ENCODE measurements at places on chromosomes 4 and X.

DNA sequence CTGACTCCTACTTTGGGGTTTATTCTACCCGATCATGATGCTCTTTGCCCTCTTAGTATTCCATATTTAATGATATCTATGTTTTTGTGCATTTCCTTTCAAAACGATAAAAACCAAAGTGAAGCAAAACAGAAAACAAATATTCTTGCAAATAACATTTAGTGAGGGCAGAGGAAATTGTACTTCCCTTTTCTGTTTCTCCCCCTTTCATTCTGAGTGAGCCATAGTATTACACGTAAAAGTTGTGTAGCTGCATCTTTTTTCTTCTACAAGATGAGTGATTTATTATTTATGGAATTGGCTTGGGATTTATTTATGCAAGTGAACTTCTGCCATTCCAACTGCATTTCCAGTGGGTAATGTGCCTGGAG is 109.9 kb downstream of the AFF2 start:
- DNase-seq, result no peak

- no peak for DNase-seq
These were observed 187.1 kb downstream of the SHROOM3 start for GRCh38 chr4:76622126-76622525.

- DNase-seq, result no peak
These were observed 164.0 kb downstream of the SH3KBP1 start for GRCh38 chrX:19723427-19723826.

DNA sequence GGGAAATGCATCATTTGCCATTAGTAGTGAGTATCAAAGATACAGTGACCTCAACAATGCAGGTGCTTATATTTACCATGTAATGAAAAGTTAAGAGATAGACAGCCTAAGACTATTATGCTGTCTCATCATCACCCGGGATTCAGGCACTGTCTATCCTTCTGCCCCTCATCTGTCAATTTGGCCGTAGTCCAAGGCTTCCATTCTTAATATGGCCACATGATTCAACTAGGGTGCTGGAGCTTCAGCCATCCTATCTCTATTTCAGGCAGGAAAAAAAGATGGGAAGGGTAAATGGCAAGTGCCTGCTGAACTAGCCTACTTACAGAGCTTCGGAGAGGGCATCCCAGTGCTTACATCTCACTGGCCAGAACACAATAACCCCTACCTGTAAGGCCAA is 196.7 kb upstream of the LNX1 start:
- DNase-seq, result no peak

DNA sequence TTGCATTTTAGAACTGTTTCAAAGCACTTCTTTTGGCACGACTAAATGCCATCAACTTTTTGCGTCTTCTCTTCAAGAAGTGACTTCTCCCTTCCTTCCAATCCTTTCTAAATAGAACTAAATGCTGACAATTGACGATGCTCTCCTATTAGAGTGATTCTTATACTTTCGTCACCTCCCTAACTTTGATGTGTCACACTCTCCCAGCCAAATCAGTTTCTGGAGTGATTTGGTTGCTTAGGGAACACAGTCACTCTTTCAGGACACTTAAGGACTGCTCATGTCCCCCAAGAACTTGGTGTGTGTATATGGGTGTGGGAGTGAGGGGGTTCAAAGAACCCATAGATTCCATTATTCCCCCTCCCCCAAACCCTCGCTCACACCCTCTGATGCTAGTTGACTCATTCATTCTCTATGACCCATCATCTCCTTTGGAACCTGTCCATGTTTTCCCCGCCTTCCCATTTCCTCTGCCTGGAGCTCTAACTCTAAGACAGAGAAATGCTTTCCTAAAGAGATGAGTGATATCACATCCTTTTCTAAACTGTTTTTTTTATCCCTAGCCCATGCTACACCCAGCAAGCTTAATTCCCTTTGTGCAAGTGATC is 26.8 kb upstream of the AREG start:
- no peak for DNase-seq

DNA sequence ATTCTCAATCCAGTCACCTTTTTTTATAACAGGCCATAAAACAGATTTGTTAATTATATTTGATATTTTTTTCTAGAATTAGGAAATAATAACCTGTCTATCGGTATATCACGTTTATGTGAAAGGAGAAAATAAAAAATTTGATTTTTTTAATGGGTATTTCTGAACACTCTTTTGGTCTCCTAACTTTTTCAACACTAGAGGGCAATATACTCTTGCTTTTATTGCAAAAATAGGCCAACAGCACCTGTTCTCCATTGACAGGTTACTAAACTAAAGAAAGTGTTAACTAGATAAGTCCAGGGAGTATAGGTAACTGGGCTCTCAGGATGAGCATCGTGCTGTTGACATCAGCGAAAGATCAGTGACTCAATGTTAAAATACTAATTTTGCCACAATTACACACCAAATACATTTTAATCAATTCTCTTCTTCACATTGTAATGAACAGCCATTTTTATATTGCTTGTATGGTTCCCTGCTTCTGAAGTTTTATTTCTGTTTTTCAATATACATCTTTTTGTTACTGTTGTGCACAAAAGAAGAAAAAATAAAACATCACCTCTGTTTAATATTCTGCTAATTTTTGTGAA is 22.8 kb downstream of the NDST4 start:
- DNase-seq, result no peak

- no peak for DNase-seq
These were observed 14.2 kb downstream of the ZNF185 start for GRCh38 chrX:152912106-152912505.

GRCh38 chr4:11611868-11612267 is 183.2 kb upstream of the HS3ST1 start:
- no peak for DNase-seq

DNA sequence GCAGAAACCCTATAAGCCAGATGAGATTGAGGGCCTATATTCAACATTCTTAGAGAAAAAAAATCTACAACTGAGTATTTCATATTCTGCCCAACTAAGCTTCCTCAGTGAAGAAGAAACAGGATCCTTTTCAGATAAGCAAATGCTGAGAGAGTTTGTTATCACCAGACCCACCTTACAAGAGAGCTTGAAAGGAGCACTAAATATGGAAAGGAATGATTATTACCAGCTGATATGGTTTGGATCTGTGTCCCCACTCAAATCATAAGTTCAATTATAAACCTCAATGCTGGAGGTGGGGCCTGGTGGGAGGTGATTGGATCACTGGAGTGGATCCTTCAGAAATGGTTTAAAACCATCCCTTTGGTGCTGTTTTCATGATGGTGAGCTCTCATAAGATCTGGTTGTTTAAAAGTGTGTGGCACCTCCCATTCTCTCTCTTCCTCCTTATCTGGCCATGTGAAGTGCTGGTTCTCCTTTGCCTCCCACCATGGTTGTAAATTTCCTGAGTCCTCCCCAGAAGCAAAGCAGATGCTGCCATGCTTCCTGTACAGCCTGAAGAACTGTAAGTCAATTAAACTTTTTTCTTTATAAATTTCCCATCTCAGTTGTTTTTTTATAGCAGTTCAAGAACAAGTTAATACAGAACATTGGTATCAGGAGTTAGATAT is 144.2 kb downstream of the MSN start:
- no peak for DNase-seq

DNA sequence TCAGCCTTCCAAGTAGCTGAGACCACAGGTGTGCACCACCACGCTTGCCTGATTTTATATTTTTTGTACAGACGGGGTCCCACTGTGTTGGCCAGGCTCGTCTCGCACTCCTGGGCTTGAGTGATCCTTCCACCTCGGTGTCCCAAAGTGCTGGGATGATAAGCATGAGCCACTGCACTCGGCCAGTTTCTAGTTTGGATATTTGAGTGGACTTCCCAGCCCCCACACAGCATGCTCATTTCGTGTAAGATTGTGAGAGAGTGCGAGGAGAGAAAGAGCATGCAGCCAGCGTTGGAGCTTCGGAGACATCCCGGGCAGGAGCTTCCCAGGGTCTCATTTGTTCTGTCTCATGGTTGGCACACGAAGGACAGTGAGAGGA is 31.8 kb downstream of the ARSD start:
- DNase-seq, result no peak

DNA sequence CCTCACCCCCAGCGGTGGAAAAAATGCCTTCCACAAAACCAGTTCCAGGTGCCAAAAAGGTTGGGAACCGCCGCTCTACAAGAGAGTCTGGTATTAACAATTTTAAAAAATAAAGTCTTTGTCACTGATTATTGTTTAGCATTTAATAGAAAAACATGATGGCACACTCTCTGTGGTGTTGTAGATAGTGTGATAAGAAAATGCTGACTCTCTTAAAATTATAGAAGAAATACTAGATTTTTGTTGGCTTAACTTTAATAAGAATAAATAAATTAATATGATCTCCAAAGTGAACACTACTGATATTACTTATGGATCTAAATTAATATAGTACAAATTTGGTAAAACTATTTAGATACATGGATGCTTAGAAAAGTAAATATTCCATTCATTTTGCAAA is 943.5 kb downstream of the CCSER1 start:
- no peak for DNase-seq

DNA sequence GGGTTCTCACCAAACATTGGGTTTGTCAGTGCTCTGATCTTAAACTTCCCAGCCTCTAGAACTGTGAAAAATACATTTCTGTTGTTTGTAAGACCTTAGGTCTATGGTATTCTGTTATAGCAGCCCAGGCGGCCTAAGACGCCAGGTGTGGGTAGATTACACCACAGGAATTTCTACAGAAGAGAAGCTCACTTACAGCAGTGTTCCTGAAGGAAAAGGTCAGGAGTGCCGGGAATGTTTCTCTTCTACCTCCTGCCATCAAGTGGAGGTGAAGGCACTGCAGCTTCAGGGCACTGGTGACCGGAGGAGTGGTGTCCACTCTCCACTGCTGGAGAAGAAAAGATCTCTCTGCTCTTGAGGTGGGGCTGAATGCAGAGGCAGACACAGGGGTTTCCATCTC is 45.7 kb downstream of the FHDC1 start:
- no peak for DNase-seq

DNA sequence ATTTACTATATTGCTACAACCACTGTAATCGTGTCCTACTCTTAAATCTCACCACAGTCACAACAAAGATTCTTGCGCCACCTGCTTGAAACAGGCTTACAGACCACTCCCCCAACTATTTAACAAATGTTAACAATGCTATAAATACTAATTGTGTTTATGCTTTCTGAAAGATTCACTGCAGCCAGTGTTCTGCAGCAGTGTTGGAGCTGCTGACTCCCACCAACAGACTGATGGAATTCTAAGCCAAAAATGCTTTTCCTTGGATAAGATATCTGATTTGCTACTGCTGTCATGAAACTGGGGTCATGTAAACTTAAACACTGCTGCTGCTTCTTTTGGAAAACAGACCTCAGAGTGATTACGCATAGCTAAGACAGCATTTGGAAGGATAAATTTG is 244.2 kb upstream of the MAB21L2 start:
- DNase-seq, result no peak
